ENCODE measurements at places on chromosomes 2 and 18.

DNA sequence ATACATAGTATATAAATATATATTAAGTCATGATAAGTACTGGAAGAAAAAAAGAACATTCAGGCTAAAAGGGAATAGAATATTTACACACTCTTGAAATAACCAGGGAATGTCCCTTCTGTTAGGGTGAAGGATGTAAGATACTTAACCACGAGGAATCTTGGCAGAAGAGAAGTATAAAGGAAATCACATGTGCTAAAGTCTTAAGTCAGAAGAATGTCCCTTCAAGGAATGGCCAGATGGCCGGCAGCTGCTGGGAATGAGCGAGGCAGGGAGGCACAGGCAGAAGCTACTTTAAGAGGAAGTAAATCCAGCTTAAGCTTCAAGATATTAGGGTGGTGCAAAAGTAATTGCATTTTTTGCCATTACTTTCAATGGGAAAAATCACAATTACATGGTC, 5.5 kb downstream of the CCDC102B start:
- DNase-seq: no peak

GRCh38 chr2:181268174-181268867, 188.9 kb upstream of the ITGA4 start:
- DNase-seq: no peak

GRCh38 chr2:68236876-68237275, 15.5 kb downstream of the PPP3R1 start:
- DNase-seq: no peak

DNA sequence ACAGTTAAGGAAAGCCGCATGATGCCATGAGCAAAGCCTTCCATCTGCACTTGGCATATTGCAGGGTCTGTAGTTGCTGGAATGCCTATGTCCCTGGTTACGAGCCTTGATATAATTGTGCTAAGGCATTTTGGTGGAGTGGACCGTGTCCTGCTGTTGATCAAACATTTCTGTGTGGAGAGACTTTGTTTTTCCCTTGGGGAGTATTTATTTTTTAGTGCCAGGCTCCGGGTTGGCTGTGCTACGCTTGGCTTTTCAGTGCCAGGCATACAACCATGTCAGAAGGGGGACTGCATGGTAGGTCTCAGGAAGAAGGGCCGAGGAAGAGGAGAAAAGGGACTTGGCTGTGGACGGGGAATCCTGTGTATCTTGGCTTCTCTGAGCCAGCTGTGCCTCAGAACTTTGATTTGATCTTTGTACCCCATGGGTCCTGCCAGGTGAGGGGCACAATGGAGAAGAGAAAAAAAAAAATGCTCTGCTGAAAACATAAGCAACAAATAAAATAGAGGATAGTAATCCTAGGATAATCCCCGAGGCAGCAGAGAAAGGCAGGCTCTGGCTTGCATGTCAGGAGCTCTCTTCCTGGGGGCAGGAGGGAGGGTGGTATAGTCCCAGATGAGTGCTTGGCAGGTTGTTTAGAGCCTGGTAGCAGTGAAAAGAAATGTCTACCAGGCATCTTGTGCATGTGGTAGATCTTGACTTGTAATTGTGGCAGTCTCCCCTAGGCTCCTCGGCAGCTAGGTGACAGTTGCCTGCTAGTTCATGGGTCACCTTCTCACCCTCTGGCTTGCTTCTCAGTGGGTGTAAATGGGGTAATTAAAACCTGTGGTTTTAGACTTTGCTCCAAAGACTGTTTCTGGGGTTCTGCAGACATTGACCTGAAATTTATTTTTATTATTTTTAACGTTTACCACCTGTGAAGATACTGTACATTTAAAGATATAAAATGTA, 233.0 kb downstream of the NEDD4L start:
- DNase-seq: no peak

DNA sequence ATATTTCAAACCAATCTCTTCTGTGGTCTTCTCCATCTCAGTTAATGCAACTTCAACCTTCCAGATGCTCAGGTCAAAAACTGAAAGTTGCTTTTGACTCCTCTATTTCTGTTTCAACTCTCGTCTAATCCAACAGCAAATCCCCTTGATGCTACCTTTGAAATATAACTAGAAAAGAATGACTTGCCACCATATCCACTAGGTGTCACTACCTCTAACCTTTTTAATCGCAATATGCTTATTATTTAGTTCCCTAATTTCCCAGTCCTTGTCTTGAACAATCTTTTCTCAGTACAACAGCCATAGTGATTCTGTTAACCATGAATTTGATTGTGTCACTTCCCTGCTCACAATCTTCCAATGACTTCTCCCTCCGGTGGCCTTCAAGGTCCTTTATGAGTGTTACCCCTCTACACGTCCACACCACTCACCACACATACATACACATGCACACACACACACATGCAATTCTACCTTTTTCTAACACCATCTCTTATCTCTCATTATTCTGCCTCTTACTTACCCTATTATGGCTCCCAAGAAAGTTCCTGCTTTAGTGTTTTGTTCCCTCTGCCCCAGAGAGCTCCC, 245.5 kb upstream of the KCNJ3 start:
- DNase-seq: no peak

DNA sequence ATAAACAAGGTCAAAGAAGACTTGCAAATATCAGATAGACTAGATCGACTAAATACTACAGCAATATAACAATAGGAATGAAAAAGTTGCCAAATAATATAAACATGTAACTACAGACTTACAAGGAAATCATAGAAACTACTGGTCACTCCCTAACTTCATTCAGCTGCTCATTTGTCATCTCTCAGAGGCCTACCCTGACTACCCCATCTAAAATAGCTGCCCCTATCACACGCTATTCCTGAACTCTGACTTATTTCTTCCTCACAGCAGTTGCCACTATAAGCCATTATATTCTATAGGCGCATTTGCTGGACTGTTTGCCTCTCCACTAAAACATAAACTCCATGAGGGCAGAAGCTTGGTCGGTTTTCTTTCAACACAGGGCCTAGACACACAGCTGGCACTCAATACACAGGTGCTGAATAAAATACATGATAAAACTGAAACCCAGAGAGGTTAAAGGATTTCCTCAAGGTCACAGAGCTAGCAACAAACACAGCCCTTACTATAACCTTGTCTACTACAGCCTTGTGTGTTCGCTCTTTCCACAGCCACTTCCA, 1.8 kb downstream of the STRN start:
- DNase-seq: no peak

DNA sequence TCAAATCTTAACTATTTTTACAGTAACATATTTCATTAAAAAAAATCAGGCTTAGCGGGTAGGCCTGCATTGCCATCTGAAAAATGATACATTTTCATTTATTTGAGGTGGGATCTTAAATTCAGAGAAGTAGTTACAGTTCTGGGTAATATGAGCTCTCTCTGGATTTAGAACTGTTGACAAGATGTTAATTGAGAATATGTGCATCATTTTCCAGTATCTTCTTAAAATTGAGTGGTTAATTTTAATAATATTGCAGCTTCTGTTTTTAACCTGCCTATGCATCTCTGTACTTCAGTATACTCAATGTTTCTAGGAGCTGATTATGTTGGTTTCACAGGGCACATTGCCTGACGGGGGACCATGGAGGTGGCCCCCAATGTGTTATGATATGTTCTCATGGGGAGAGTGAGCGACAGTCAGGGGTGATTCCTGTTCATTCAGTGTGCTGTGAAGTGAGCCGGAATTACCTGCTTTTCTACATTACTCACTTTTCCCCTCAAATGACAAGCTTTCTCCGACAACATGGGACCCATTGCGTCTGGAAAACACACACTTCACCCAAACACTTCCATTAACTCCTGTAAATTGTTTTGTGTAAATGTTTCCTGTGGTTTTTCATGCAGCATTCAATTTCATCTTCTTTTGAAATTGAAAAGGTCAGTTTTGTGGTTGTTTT, 406.2 kb downstream of the MTX2 start:
- DNase-seq: no peak

DNA sequence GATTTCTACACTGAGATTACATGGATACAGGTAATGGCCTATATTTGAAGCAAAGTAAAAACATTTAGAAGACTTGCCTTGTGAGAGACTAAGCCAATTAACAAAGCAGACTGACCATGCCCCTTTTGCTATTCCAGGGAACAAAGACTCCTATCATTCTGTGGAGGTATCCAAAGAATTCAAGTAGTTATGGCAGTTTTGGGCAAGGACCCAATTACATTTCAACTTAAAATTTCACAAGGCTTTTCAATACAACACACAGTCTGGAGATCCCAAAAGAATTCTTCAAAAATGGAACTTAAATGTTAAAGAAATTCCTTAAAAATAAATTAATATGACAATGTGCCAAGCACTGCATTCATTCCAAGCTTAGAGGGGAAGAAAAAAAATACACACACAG, 109.2 kb upstream of the CHRNA1 start:
- DNase-seq: no peak

- DNase-seq: no peak
Measured at GRCh38 chr2:60486067-60486466, 67.4 kb downstream of the BCL11A start.

DNA sequence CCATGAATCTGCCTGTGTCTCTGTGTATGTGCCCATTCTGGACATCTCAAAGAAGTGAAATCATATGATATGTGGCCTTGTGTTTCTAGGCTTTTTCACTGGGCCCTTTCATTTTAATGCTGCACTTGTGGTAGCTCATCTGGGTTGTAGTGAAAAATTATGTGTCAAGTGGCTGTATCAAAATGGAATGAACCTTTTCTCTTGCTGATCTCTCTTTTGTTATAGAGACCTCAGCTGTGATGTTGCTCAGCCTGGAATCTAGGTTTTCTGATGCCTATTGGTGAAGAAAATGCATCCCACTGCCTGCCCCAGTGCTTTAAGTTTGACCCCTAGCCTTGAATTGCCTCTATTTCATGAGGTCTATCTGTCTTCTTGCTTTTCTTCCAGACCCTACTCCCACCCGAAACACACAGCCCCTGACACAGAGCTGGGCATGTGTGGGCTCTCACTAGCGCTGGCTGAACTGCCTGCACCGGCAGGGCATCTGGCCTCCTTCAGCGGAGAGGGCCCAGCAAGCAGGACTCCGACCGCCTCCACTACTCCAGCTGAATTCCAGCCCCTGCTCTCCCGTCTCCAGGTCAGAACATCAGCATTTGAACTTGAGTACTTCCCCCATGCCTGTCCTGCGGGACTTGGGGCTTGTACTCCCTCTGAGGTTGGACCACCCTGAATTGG, 175.8 kb upstream of the MSH6 start:
- no peak for DNase-seq

GRCh38 chr18:10690366-10690765, 164.5 kb downstream of the NAPG start:
- DNase-seq: no peak

- DNase-seq: no peak
Measured at GRCh38 chr18:78830826-78831225, 148.8 kb upstream of the SALL3 start.

DNA sequence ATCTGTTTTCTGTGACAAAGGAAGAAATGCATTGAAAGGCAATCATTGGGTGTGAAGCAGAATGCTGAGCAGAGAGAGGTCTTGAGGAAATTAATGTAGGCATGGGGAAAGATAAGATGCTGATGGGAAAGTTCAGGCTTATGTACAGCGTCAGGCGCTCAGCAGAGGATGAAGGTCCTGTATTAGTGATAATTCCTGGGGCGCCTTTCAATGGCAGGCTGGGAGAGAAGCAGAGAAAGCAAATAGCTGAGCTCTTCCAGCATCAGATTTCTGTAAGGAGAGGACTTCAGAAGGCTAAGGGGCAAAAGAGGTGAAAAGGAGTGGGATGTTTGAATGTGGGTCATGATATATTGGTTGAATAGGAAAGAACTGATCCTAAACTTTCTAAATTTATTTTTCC, 129.8 kb downstream of the HNMT start:
- DNase-seq: no peak

- DNase-seq: no peak
Measured at GRCh38 chr2:239912171-239912937, 112.8 kb downstream of the NDUFA10 start.

DNA sequence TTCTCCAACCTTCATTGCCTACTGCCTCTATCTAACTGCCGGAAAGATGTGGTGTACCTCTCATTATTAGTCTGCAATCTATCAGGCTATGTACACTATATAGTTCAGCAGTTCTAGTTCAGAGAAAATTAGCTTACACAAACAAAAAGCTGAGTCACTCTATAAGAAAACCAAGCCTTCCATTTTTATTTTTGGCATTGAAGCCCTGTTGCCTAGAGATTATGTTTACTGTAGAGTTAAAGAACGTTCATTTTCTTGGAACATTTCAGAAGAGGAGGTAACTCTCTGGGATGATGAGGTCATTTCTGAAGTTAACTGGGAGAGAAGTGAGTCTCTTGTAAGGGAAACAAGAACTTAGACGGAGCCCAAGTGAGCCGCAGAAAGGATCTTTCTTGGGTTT, 133.5 kb downstream of the FAM124B start:
- no peak for DNase-seq

GRCh38 chr18:42719221-42719620, 396.3 kb downstream of the RIT2 start:
- no peak for DNase-seq

- no peak for DNase-seq
Measured at GRCh38 chr2:242065426-242065825, 195.9 kb downstream of the RTP5 start.

DNA sequence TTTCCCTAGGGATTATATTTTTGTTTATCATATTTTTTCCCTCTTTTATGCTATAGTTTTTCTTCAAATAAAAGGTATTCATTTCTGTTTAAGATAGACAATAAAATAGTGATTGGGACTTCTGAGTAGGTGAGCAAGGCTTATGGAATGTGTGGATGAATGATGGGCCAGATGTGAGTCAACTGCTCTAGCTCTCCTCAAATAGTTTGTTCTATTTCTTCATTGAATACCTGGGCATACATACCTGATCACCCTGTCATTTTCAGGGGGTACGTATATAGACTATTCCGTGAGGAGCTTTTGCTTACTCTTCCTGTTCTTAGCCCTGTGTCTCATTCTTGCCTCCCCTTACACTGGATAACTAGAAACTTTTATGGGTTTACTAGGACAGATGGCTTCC, 41.9 kb downstream of the BABAM2 start:
- DNase-seq: no peak

DNA sequence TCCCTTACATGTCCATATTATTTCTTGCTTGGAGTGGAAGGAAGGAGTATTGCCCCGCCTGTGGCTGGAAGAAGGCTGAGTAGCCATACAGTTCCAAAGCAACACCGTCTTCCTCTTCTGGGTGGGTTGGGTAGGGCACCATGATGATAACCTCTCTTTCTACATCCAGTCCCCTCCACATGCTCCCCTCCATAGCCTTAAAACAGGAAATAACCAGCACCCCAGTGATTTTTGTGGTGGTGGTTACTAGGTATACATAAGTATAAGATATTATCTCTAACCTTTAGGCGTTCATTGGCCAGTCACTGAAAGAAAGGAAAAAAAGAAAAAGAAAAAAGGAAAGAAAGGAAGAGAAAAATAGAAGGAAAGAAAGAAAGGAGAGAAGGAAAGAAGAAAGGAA, 63.1 kb downstream of the CXCR4 start:
- DNase-seq: no peak
